ENCODE measurements at places on chromosomes 1 and 21.

- DNase-seq = no peak
Observed at GRCh38 chr1:168019407-168019806, 82.5 kb upstream of the MPC2 start.

GRCh38 chr1:43982808-43983207 lies 3.8 kb downstream of the B4GALT2 start:
- no peak for DNase-seq

DNA sequence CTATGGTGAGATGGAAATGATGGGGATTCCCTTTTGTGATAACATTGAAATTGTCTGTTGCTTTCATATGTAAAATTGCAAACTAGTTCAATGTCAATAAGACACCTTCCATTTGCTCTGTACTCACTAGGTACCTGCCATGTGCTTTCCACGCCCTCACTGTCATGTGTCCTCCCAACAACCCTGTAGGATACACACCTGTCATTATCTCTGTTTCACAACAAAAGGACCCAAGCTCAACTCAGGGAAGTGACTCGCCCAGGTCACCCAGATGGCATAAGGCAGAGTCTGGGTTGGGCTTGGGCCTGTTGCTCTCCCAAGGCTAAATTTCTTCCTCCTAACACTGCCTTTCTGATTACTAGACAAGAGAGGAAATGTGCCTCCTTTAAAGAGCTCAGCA lies 45.3 kb upstream of the MCOLN3 start:
- no peak for DNase-seq

DNA sequence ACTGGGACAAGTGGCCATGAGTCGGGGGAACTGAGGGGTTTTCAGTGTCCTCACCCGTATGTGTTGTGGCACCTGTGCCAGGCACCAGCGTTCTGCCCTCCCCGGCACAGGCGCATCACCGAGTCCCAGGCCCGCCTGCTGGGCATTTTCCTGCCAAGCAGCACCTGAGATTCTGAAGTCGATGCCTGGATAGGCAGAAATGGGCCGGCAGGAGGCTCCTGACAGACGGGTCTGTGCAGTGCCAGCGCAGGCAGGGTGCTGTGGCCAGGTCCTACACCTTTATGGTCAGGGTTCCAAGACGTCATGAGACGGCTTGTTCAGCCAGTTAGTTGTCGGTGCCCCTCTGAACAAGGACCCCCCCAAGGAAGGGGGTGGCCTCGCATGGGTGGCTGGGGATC lies 10.6 kb downstream of the FAAP20 start:
- DNase-seq = no peak

- no peak for DNase-seq
Observed at GRCh38 chr1:54583871-54584270, 35.8 kb downstream of the ACOT11 start.

DNA sequence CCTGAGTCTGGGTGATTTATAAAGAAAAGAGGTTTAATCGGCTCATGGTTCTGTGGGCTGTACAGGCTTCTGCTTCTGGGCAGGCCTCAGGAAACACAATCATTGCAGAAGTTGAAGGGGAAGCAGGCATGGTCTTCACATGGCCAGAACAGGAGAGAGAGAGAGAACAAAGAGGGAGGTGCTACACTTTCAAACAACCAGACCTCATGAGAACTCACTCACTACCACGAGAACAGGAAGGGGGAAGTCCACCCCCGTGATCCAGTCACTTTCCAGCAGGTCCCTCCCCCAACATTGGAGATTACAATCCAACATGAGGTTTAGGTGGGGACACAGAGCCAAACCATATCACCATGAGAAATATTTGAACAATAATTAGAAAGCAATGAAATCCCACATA lies 222.9 kb downstream of the FAM72C start:
- no peak for DNase-seq

GRCh38 chr1:41540886-41541591 lies 56.6 kb upstream of the EDN2 start:
- no peak for DNase-seq

- DNase-seq = peak; percentile 93
Observed at GRCh38 chr1:21384620-21385019, 55.3 kb upstream of the NBPF3 start.

- no peak for DNase-seq
Observed at GRCh38 chr1:9559673-9560072, 20.4 kb downstream of the SLC25A33 start.

GRCh38 chr1:169118227-169118626 lies 11.7 kb downstream of the ATP1B1 start:
- no peak for DNase-seq

DNA sequence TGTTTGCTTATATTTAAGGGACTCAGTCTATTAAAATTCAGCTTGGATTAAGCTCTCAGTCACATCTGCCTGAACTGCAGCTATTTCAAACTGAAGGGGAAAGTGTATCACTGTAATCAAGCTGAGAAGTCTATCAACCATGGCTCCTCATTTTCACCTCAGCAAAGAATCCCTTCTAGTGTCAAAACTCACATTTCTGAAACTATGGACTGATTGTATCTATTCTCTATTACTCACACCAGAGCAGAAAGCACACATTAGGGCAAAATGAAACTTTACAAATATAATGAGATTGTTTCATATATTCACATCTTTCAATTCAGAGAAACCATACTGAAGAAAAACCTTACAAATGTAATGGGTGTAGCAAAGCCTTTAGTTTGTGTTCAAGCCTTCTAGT lies 14.6 kb upstream of the C1orf146 start:
- no peak for DNase-seq

GRCh38 chr1:99049745-99050144 lies 45.1 kb upstream of the PLPPR5 start:
- DNase-seq = no peak

GRCh38 chr1:145990249-145990855 lies 6.0 kb downstream of the TXNIP start:
- peak; percentile 41 for DNase-seq

DNA sequence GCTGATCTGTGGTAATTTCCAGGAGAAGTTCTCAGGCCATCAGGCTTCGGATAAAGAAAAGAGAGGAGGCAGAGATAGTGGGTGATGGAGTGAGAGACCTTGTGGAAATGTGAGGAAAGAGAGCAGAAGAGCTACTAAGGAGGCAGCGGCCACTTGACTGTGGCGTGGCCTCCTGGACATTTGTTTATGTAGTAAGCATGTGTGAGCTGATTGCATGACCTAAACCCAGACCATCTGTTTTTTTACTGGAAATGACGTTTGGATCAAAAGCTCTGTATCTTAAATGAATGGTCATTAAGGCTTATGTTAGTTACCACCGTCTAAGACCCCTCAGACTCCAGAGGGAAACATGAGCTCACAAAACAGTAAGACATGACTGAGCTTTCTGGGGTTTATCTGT lies 13.6 kb downstream of the ATP1B1 start:
- no peak for DNase-seq

DNA sequence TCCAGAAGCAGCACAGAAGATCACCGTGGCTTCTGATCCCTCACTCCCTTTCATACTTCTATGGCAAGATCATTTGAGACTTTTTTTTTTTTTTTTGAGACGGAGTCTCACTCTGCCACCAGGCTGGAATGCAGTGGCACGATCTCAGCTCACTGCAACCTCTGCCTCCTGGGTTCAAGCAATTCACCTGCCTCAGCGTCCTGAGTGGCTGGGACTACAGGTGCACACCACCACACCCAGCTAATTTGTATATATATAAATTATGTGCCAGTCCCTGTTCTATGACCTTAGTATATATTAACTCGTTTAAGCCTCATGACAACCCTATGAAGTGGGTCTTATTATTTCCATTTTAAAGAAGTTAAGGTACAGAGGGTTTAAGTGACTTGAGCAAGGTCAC lies 298.5 kb downstream of the VAV3 start:
- no peak for DNase-seq

DNA sequence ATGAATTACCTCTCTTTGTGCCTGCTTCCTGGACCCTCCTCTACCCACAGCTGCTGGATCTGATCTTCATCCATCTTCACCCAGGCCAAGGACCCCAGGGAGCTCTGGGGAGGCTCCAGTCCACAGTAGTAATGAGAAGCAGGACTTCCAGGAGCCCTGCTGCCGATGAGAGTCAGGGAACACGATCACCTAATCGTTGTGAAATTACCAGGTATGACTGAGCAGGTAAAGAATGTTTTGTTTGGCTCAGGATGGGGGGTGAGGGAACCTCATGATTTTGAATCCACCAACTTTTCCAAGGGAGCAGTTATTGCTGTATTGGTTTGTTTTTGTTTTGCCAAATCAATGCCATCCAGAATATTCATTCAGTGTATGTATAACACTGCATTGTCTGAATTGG lies 454.0 kb downstream of the PLPP3 start:
- no peak for DNase-seq

DNA sequence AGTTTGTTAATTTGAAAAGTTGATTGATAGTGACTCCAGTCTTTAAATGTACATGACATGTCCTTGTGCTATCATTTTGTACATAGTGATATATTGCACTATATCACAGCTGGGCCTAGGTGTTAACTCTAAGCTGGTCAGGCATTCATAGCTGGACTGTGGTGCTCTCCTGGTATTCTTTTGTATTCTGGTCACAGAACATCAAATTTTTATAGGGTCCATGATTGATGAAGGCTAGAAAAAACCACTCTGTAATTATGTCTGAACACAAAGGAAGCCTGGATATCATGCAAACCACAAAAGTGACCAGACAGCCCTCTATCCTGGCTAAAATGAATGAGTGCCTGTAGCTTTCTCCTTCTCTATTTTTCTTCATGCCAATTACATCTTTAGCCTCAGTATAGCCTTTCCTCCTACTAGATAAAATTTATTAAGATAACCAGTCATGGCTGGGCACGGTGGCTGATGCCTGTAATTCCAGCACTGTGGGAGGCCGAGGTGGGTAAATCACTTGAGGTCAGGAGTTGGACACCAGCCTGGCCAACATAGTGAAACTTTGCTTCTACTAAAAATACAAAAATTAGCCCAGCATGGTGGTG lies 134.9 kb upstream of the B3GALT2 start:
- no peak for DNase-seq

DNA sequence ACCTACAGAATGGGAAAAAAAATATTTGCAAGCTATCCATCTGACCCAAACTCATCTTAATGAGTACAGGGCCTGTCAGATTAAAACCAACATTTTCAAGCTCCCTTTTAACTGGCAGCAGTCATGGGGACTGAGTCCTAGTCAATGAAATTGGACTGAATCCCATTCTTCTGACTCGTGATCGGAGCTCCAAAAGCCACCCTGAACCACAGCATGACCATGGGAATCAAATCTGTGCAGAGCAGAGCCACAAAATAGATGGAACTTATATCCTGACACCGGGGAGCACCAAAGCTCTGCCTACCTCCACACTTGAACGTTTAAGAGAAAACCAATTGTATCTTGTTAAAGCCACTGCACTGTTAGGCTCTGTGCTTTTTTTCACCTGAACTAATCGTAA lies 5.0 kb upstream of the RWDD3 start:
- no peak for DNase-seq

- no peak for DNase-seq
Observed at GRCh38 chr1:48006264-48006663, 9.1 kb upstream of the TRABD2B start.

GRCh38 chr1:20785907-20786252 lies 1.2 kb downstream of the HP1BP3 start:
- peak; percentile 59 for DNase-seq

GRCh38 chr1:162868972-162869371 lies 8.0 kb upstream of the CCDC190 start:
- DNase-seq = no peak

DNA sequence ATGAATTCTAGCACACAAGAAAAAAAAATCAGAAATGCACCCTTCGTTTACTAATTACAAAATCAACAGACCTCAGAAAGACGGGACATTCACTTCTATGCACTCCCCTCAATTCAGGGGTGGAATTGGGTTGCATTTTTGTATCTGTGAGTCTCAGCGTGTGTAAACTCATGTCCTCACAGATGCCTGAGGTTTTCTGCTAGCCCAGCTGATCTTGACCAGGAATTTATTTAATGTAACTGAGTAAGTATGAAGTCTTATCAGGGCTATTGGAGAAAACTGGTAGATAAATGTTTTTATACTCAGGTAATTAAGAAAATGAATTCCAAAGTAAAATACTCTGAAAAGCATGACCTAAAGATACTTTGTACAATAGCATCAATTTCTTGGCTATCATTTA lies 167.7 kb downstream of the RUNX1 start:
- DNase-seq = no peak

DNA sequence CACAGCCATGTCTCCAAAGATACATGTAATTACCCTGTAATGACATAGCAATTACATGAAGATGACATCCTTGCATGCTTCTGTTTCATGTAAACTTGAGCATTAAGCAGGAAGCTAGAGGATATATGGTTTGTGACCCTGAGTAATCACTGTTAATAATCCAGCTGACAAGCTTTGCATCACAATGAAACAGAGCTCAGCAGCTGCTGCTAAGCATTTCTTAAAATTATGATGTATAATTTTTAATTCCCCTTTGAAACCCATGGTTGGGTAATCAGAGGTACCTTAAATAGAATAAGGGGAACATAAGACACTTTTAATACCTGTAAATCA lies 293.5 kb downstream of the NTNG1 start:
- no peak for DNase-seq

DNA sequence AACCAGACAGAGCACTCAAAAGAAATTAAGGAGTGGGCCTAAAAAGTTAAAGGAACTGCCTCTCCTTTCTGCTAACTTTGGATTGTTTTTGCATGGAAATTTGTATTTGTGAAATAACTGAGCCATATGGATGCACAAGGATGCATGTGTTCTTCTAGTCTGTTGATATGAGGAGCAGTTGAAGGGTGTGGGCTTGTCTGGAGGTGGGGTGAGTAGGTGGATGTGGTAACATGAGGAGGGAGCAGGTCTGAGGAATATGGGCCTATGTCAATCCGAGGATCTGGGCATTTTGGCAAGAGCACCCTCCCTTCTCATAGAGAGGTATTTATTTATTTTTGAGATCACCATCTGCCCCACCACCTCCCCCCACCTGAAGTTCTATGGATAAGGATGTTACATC lies 13.4 kb downstream of the CACNA1E start:
- DNase-seq = no peak

DNA sequence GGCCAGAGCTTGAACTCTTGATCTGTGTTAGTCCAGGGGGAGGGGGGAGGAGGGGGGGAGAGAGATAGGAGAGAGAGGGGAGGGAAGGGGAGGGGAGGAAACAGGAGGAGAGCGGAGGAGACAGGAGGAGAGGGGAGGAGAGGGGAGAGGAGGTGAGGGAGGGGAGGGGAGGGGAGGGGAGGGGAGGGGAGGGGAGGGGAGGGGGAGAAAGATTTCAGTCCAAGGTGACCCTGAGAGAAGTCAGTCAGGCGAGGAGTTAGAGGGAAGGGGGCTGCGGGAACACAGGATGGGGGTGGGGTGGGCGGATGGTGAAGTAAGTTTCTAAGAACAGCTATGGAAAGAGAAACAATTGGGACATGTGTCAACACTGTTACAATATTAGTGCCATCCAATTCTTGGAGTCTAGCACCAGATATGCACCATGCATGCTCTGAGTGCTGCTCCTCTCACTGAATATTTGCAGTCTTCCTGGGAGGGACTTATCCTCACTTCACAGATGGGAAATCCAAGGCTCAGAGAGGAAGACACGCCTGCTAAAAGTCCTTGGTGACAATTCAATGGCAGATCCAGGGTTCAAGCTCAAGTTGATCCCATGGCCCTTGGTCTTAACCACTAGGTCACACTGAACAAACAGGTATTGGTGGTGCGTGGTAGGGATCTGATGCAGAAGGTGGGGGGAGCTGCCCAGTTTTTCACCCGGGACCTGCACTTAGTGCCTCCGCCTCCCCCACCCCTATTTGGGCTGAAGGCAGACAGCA lies 42.5 kb upstream of the ECE1 start:
- DNase-seq = peak; percentile 39

- DNase-seq = no peak
Observed at GRCh38 chr1:230307213-230307612, 118.9 kb downstream of the PGBD5 start.

GRCh38 chr1:224383218-224383617 lies 26.5 kb downstream of the CNIH4 start:
- DNase-seq = no peak
